ENCODE measurements at places on chromosomes 2 and 18.
A peak's percentile ranks its signal among the peaks of the same experiment; 100 is the strongest.

DNA sequence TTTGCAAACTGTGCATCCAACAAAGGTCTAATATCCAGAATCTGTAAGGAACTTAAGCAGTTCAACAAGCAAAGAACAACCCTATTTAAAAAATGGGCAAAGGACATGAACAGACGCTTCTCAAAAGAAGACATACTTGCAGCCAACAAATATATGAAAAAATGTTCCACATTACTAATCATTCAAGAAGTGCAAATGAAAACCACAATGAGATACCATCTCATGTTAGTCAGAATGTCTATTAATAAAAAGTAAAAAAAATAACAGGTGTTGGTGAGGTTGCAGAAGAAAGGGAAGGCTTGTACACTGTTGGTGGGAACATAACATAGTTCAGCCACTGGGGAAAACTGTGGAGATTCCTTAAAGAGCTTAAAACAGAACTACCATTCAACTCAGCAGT lies 126.2 kb downstream of the NAT8 start:
- no peak for DNase-seq

DNA sequence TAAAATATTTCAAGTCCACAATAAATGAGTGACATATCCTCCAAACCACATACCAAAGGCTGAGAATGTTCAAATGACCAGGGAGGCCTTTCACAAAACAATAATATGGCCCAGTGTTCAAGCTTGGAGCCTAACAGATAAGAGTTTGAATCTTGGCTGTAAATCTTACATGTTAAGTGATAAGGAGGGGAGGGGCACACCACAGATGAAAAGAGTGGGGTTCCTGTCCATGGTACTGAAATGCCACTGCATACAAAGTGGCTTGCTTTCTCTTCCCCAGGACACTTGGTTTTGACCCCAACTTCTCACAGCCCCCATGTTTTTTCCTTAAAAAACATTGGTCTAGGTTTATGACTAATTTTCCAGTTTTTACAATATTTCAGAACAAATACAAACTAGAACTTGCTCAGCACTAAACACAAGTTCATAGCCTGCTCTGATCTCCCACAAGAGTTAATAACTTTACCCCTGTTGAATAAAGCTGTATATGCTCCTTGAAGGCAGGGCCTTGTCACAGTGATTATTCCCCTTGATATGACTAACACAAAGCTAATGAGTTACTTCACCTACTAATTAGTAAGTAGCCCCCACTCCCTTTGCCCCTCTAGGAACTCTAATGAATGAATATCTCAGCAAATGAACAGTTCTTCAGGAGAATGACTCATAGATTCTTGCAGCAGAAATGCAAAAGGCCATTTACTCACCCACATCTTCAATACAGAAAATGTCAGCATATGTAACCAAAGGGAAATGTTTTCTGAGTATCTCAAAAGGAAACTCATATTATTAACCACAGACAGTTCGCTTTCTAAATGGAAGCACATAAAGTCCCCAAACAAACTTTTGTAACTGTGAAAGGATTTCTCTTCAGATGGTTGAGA lies 142.2 kb downstream of the SATB2 start:
- no peak for DNase-seq

DNA sequence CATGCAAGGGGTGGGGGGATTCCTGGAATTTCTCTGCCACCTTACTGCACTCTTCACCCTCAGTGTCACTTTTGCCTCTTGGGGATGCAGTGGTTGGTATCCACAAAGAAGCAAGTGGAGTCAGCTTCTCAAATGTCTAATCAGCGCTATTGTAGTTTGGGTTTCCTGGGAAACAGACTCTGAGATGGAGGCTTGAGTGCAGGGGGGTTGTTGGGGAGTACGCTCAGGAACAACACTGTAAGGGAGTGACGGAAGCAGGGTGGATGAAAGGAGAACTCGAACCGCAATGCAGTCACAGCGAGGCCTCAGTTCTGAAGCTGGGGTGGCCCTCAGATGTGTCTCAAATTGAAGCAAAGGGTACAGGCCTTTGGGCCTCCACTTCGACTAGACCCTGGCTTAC lies 73.6 kb upstream of the EPC2 start:
- DNase-seq: peak; percentile 69

GRCh38 chr2:73494031-73494430 lies 108.4 kb downstream of the ALMS1 start:
- no peak for DNase-seq

- no peak for DNase-seq
These were observed 1063.8 kb downstream of the SOCS6 start for GRCh38 chr18:71352618-71353017.

DNA sequence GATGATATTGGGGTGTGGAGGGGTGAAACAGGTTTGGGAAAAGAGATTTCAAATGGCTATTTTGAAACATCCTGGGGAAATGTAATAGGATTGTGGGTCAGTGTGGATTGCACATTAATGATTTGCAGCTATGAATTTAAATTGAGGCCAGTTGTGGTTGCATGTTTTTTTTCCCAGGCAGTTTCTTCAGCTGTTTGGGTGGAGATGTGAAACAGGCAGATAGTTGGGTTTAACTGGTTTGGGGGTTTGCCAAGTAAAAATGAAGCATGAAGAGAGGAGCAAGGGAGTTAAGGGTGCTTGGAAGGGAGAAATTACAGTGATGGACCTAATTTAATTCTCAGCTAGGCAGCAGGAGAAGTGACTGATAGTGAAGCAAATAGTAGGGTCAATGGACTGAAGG lies 16.8 kb downstream of the GPD2 start:
- DNase-seq: no peak

GRCh38 chr2:95306336-95306895 lies 9.3 kb downstream of the KCNIP3 start:
- DNase-seq: no peak

DNA sequence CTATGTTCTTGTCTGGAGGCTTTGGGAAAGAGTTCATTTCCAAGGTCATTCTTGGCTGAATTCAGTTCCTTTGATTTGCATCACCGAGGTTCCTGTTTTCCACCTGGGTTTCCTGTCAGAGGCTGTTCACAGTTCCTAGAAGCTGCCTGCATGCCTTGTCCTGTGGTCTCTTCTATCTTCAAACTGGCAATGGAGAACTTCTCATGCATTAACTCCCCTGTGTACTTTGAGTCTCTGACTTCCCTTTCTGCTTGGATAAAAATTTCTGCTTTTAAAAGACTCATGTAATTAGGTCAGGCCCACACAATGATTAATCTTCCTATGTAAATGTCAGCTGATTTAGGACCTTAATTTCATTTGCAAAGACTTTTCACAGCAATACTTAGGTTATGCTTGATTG lies 499.3 kb upstream of the FANCL start:
- DNase-seq: no peak

DNA sequence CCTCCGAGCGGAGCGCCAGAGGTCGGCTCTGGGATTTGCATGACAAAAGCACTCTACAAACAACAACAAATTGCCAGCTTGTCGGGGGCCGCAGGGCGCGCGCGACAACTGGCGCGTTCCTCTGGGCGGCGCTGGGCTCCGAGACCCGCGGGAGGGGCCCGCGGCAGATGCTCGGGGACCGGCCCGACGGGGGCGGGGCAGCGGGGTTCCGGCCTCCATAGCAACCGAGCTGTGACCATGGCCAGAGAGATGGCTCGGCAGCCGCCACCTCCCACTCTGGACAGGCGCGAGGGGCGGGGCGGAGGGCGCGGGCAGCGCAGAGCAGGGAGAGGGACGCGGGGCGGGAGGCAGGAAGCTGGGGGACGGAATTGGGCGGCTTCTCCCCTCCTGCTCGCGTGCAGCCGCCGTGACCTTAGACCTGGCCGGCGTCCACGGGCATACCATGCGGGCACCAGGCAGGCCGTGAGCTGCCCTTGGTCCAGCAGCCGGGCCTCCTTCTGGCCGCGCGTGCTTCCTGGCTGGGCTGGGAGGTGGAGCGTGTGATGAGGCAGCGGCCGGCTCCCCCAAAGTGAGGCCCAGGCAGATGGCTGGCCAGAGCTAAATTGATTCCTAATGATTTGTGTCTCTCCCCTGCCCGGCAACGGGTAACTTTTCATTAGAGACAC lies 171.5 kb downstream of the CELF4 start:
- DNase-seq: peak; percentile 44

DNA sequence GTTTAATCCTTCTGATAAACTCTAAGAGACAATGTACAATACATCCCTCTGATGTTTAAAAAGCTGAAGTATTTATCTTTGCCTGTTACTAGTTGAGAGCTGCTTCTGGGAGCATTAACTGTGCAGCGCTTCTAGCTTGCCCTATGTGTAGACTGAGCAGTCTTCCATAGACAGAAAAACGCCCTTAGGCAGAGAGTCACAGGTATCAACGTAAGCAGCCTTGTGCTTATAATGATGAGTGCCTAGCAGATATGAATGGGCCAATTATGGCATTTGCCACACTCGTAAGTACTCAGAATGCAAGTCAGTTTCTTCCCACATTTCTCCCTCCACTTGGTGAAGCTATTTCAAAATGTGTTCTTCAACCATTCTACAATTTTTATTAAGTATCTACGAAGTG lies 731.1 kb upstream of the SLC8A1 start:
- no peak for DNase-seq

DNA sequence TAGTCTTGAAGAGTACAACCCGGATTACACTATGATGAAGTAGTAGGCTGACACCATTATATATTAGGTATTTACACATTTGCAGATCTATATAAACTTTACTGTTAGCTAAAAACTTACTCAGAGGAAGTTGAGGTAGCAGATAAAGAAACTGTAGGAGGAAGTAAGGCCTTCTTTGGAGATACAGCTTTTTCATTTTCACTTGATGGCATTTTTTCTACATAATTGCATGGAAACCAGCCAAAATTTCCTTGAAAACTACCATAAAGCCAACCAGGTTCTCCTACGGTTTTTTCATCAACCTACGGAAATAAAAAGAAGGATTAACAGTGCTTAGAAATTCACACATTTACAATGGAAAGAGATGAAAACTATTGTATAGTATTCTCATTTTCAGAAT lies 86.6 kb downstream of the FAM228A start:
- no peak for DNase-seq

GRCh38 chr2:40004336-40004735 lies 225.3 kb upstream of the THUMPD2 start:
- no peak for DNase-seq

DNA sequence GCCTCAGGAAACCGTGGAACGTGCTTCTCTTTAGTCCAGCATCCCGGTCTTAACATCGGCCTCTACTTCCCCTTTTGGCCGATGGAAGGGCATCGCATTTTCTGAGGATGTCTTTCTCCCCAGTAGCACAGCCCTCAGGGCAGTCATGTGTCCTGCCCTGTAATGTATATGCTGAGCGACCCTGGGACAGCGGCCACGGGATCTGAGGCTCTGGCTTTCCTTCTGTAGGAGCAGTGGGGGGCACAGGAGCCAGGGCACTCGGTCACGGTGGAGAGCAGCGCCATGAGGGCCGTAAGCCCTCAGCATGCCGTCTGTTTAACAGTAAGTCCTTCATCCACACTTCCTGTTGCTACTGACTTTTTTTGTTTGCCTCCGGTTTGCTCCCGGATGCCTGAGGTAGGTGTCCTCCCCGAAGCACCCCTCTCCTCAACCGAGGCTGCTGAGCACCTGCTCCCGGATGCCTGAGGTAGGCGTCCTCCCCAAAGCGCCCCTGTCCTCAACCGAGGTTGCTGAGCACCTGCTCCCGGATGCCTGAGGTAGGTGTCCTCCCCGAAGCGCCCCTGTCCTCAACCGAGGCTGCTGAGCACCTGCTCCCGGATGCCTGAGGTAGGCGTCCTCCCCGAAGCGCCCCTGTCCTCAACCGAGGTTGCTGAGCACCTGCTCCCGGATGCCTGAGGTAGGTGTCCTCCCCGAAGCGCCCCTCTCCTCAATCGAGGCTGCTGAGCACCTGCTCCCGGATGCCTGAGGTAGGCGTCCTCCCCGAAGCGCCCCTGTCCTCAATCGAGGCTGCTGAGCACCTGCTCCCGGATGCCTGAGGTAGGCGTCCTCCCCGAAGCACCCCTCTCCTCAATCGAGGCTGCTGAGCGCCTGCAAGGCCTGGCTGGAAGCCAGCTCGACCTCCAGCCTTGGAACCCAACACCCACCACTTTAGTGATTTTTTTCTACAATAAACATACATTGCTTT lies 169.3 kb downstream of the HDAC4 start:
- no peak for DNase-seq

GRCh38 chr2:11743366-11743765 lies 3.1 kb upstream of the LPIN1 start:
- no peak for DNase-seq

- DNase-seq: no peak
These were observed 122.9 kb downstream of the COPS8 start for GRCh38 chr2:237208373-237209260.

DNA sequence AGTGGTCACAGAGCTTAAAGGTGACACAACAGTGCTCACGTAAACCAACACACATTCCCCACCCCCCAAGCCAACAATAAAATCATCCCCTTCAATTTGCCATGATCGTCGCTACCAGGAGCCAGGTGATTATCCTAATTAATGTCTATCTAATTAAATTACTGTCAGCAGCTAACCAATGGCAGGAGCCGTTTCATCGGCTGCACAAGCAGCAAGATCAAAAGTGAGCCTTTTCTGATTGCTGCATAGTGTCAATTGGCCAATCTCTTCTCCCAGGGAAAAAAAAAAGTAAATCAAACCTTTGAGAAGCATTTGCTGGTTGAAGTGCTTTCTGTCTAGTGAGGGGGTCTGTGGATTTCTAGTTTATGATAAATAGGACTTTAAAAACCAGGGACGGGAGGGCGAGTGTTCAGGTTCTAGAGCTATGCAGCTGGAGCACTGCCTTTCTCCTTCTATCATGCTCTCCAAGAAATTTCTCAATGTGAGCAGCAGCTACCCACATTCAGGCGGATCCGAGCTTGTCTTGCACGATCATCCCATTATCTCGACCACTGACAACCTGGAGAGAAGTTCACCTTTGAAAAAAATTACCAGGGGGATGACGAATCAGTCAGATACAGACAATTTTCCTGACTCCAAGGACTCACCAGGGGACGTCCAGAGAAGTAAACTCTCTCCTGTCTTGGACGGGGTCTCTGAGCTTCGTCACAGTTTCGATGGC lies at the start of gene TBR1:
Gene TBR1, plus strand, starts transcription at position 311 of the 721 bp plus-strand sequence. Its CDS starts 114 bp downstream, at position 425.
- no peak for DNase-seq

- no peak for DNase-seq
These were observed 14.6 kb upstream of the LTBP1 start for GRCh38 chr2:32931945-32932709.

All from NCI-H2107 (cell line).